Trophoblast cell (in vitro differentiated cells and primary cell): ENCODE measurements at places on chromosomes 6 and 20.

GRCh38 chr20:58084966-58085365, 143.5 kb downstream of the ANKRD60 start:
- DNase-seq: no peak

DNA sequence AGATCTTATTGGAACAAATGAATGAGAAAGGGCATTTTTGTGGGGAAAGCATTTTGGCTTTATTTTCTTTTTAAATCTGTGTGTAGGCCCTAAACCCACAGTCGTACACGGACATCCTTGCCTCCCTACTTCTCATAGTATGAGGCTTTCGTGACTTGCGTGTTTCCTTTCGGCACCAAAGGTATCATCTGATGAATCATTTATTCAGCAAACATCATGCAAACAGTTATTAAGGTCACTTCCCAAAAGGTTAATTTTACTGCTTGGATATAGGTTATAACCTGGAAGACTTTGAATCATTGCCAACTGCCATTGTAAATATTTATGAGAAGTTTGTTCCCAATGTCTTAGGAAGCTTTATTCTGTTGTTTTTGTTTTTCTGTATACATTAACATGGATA, 15.1 kb upstream of the SLC22A2 start:
- DNase-seq: no peak

- DNase-seq: no peak
Measured at GRCh38 chr20:8244637-8245036, 112.6 kb downstream of the PLCB1 start.

DNA sequence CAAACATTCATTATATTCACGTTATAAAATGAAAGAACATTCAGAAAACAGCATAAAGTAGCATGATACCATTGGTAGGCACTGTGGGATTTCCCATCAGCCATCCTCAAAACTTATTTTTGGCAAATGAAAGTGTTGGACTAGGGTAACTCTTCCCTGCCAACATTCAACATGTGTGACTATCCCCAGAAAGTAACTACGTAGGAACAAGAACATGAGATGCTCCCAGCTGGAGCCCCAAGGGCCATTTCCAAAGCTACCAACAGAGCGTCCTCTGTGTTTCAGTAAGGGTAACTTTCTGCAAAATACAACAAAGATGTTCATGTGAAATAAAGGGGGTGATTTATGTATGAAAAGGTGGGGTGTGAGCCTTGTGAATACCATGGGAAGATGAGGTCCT, 28.4 kb upstream of the PTPN1 start:
- no peak for DNase-seq

GRCh38 chr20:17077030-17077429, 149.8 kb upstream of the PCSK2 start:
- DNase-seq: no peak

DNA sequence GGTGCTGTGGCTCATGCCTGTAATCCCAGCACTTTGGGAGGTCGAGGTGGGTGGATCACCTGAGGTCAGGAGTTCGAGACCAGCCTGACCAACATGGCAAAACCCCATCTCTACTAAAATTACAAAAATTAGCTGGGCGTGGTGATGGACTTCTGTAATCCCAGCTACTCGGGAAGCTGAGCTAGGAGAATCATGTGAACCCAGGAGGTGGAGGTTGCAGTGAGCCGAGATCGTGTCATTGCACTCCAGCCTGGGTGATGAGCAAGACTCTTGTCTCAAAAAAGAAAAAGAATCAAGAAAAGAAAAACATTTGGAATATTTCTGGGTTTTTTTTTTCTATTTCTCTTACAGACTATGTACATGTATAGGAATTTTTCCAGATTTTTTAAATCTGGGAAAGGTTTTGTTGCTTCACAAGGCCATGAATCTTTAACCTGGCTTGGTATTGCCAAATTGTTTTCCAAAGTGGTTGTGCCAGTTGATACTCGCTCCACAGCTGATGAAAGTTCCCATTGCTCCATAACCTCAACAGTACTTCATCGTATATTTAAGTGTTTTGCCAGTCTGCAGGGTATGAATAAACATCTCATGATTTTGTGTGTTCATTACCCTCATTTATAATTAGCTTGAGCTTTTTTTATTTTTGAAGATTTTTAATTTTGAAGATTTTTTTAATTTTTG, 33.5 kb downstream of the RNF217 start:
- no peak for DNase-seq

- no peak for DNase-seq
Measured at GRCh38 chr6:66788579-66788978, 1081.6 kb upstream of the EYS start.

- DNase-seq: no peak
Measured at GRCh38 chr20:30811885-30812671, 445.4 kb upstream of the DEFB115 start.

DNA sequence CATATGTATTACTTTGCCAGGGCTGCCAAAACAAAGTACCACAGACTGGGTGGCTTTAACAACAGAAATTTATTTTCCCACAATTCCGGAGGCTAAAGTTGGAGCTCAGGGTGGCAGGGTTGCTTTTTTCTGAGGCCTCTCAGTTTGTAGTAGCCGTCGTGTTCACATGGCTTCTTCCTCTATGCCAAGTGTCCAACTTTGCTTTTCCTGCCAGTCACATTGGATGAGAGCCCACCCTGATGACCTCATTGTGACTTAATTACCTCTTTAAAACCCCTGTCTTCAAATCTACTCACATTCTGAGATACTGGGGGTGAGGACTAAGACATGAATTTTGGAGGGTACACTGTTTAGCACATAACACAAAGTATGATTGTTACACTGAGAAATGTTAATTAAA, 9.9 kb upstream of the ECT2L start:
- DNase-seq: no peak

DNA sequence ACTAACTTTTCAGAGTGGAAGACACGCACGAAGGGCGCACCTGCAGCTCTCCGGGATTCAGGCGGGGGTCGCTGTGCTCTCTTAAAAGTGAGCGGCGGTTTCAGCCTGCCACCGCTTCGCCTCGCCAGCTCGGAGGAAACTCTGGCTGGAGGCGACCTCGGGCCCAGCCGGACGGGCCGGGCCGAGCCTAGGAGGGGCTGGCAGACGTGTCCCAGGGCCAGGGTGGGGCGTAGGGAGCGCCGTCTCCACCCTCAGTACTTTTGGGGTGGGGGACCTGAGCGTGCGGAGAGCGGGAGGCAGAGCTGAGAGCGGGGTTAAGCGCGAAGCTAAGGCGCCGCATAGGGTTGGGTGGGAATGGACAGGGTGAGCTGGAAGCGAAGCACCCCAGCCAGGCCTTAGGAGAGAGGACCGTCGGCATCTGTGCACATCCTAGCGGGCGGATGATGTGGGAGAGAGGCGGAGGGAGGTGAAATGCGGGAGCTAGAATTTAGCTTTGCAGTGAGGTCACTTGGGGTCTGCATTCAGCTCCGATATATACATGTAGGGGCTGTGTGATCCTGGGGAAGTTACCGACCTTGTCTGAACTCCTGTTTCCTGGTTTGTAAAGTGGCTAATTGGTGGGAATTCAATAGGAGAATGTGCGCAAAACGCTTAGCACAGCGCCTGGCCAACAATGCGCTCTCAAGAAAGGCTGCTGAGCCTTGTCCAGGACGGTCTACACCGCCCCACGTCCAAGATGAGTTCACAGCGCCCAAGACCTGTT, 6.5 kb upstream of the TFAP2A start:
- no peak for DNase-seq

- DNase-seq: no peak
Measured at GRCh38 chr6:7080311-7080710, 27.4 kb upstream of the RREB1 start.

GRCh38 chr6:105619971-105620741, 217.3 kb upstream of the PREP start:
- no peak for DNase-seq

DNA sequence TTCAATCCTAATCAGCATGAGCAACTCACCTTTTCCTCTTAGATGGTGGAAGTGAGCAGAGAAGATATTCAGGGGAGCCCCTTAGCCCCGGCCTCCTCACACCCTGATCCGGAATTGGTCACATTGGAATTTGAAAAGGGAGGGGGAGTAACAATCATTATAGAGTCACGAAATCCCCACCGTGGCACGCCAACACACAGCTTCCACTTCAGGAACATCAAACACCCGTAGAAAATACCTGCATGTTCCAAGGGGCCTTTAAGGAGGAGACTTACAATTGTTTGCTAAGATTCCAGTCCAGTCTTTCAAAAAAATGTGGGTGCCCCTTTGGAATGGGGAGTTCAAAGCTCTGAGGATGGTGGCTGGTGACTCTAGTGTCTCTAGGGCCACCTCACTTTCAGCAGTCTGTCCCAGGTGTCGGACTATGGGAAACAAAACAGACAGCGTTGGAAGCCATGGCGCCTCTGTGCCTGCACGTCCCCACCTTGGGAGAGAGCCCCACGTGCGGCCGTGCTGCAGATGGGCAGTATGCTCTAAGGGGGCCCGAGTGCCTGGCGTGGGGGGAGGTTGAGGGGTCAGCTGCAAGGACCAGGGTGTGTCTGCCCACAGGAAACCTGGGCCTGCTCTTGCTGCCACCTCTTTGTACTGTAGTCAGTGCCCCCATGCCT, 2.4 kb downstream of the CD93 start:
- no peak for DNase-seq

DNA sequence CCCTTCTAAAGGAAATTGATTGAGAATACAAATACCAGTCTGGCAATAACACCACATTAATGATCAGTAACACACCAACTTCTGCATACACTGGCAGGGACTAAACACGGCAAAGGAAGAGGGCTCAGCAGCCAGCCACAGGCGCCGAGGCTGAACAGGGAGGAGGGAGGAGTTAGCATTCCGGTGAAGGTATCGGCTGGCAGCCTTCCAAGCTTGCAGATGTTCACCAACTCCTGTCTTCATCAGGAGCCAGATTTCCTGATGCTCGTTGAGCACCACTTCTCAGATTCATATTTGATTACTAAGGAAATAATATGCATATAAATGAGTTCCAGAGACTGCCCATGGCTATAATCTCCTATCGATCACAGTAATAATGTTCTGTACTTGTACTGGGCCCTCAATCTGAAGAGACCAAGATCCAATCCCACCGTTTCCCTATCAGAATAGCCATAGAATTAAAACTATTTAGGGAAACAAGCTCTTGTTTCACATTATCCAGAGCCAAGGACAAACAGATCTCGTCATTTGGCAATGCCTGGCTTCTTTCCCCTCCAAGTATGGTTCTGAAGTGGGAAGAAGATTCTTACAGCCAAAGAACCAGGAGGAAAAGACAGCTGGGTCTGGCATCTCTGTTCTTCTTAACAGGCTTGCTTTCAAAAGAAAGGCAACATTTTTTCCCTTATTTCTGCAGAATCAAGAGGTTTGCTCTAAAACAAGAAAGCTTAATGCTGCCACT, 42.2 kb downstream of the GFOD1 start:
- peak; percentile 61 for DNase-seq

DNA sequence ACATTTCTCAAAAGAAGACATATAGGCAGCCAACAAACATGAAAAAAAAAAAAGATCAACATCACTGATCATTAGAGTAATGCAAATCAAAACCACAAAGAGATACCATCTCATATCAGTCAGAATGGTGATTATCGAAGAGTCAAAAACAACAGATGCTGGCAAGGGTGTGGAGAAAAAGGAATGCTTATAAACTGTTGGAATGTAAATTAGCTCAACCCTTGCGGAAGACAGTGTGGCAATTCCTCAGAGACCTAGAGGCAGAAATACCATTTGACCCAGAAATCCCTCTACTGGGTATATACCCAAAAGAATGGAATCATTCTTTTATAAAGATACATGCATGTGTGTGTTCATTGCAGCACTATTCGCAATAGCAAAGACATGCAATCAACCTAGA, 303.8 kb upstream of the THEMIS start:
- DNase-seq: peak; percentile 88

DNA sequence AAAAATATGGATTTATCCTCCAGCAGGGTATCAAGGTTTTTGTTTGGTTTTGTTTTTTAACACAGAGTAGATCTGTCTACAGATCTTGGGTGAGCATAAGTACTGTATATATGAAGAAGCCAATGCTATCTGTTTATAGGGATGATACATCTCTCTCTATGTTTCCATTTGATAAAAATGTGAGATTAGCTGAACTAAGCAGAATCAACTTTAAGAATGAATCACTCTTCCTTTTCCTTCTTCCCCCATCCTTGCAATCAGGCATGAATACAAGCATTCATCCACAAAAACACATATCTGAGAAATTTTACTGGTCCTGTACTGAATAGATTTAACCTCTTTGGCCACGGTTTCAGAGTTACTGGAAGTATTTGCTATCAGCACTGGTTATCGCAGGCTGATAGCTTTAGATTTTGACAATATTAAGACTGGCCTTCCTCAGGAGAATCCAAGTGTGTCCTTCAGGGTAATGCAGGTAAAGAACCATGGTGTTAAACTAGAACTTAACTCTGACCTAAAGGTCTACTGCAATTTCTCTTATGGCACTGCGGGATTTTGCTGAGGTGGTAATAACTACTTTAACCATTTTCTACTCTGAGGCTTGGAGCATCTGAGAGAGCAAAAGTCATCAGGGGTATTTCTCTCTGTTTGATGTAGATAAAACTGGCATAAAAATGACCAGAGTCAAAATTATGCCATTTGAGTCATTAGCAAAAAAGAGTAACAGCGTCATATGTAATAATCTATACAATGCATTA, 1.5 kb downstream of the SNAP25 start:
- DNase-seq: no peak
